Right ventricle myocardium superior (tissue), 1 donor: ENCODE measurements at places on chromosomes 3 and 15. TPM values are rescaled to one million over a fixed set of nuclear protein-coding genes. Genes with fewer than 3 reads are reported as not detected.

- no peak for DNase-seq
These were observed 72.4 kb downstream of the LDHAL6B start for GRCh38 chr15:59279023-59279422.

DNA sequence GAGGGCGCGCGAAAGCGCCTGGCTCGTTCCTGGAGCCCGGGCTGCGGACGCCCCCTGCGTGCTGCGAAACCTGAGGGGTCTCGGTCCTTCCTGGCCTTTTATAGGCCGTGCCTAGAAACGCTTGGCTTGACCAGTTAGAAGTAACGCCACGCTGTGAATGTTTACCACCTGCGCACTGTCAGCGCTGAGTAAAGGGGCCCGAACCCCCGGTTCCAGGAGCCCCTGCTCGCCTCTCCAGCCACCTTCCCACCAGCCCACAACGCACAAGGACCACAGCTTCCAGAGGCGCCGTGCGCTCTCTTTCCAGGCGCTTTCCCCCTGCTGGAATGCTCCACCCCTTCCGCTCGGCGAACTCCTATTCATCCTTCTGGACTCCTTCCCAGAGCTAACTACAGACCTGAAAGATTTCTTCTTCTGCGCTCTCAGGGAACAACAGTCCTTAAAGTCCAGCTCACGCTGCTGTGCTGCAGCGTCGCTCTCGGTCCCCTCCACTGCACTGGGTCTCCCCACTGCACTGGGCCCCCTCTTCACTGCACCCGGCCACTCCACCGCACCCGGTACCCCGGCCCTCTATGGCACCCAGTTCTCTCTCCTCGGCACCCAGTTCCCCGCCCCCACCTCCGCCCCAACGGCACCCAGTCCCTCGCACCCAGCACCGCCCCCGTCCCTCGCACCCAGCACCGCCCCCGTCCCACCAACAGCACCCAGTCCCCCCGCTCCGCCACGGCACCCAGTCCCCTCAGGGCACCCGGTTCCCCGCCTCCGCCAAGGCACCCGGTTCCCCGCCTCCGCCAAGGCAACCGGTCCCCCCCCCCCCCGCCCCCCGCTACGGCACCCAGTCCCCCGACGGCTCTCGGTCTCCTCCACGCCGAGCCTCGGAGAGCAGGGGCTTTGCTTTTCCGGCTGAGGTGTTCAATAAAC lies 69.8 kb downstream of the SQOR start:
- no peak for DNase-seq

DNA sequence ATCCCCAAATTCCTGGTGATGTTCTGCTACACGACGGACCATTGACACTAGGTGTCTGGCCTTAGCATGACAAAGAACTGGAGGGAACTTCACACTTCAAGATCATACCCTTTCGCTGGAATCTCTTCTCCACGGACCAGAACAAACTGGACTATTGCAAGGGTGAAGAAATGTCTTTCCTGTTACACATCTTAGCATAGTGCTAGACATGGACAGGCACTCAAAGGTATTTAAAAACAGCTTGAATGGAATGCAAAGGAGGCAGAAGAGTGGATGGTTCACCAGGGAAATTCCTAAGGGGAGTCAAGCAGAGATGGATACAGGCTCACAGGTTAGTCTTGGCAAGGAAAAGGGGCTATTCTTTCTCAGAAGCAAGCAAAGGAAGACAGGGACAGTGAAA lies 33.5 kb upstream of the PDZRN3 start:
- DNase-seq = no peak

Gene FETUB
- not detected for total RNA-seq

DNA sequence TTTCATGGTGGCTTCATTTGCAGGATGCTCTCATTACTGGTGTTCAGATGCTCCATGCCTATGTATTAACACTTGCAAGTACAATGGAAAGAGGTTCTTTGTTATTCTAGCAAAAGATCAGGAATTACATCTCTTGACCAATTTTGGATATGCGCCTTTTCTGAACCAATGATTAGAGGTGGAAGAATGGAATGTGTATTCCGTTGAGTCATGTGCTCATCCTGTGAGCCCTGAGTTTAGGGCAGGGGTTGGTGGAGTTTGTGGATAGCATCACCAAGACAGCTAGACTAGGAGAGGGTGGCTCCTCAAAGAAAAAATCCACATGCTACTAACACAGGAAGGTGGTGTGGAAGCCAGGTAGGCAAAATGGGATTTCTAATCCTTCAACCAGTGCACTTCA lies 80.7 kb upstream of the SLC25A26 start:
- no peak for DNase-seq

DNA sequence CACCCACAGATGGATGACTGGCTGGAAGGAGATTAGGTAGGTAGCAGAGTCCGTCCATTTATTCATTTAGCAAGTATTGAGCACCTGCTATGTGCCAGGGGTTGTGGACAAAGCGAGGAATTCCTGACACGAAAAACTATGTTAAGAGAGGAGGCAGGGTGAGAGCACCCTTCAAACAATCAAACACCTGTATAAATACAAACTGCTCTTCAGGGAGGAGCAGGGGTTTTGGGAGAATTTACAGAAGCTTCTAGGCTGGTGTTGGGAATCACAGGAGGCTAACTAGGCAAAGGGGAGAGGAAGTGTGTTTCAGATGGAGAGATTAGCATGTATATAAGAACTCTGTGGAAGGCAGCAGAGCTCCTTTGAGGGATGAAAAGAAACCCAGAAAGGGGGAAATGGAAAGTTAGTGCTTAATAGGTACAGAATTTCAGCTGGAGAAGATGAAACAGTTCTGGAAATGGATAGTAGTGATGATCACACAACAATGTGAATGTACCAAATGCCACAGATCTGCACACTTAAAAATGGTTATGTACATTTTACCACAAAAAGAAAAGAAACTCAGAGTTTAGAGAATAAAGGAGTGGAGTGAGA lies 805 bp upstream of the SEC22C start:
- DNase-seq = no peak

DNA sequence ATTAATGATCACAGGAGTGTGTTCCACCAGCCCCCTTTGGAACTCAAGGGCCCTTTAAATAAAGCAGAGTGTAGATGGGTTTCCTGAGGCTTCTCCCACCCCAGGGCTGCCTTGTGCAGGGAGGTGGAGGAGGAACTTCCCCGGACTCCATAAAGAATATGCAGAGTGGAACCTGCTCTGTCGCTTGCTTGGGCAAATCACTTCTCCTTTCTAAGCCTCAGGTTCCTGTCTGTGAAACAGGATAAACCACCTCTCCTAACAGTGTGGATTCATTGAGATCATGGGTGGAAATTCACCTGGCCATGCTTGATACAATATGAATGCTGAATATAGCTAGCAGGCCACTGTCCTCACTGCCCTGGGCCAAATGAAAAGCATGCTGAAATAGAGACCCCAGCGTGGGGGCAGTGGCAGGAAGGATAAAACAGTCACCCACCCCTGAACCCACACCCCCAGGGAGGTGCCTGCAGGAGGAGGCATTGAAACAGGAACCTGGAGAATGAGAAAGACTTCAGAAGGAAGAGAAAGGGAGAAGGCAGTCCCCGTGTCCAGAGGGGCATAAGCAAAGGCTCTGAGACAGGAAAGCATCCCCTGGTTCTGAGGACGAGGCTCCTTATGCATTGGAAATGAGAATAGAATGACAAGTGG lies 41.1 kb upstream of the CHRNB4 start:
- no peak for DNase-seq
